ENCODE measurements at places on chromosomes 12 and 14. TPM values are rescaled to one million over a fixed set of nuclear protein-coding genes. Genes with fewer than 3 reads are reported as not detected.

CCT2 gene
- 86.5 TPM for total RNA-seq

CD27 gene
- total RNA-seq = 3.8 TPM

RILPL1 gene
- total RNA-seq = 13.4 TPM

CCDC85C gene
- total RNA-seq = 41.3 TPM

NGB gene
- not detected for total RNA-seq

GYS2 gene
- total RNA-seq = not detected

AMN gene
- 204 TPM for total RNA-seq

RHEBL1 gene
- total RNA-seq = 0.29 TPM

DNAH10 gene
- 0.23 TPM for total RNA-seq

COPZ1 gene
- 138 TPM for total RNA-seq

DNA sequence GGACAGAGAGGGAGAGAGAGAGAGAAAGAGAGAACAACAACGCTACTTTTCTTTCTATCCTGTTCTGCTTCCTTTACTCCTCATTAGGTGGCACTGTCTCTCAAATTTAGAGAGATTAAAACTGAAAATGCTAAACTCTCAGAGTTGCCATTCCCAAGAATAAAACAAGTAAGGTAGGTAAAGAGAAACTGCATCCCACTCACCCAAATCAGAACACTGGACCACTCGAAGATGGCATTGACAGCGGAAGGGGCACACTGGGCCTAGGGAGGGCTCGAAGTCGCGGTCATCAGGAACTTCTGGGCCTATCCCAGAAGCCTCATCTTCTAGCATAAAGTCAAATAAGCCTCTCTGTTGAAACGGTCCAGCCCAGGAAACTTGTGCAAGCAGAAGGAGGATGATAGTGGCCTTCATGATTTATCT, 4.5 kb downstream of the DCN start:
- no peak for DNase-seq

DNA sequence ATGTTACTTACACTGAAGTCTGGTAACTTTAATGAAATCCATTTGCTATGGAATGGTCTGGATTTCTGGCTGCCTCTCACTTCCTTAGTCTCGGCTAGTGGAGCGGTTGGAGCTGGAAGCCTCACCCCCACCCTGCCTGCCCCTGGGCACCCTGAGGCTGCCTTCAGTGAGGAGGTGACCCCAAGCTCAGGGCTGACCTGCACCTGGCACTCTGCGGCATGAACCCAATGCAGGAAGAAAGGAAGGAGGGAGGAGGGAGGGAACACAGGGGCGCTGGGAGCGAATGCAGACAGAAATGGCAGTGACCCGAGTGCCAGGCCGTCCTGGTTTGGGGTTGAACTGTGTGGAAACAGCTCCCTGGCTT, 353.1 kb downstream of the TMEM121 start:
- no peak for DNase-seq

- DNase-seq = no peak
Measured at GRCh38 chr14:22180045-22180444, 409.0 kb downstream of the DAD1 start.

GRCh38 chr12:70045036-70045435, 198.2 kb upstream of the CNOT2 start:
- no peak for DNase-seq

DNA sequence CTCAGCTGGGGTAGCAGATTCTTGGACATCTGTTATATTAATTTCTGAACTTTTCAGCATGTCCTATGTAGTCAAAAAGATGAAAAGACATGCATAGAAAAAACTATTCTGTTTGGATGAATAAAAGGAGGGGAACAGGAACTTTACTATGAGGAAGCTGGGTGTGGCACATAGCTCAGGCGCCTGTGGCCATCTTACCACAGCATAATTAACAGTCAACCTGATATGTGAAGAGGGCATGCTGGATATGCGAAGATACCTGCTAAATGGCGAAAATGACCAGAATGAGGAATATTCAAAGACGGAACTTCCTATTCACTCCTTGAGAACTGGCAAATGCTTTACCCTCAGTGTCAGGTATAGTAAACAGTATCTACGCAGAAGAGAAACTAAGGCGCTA, 18.4 kb downstream of the SETD3 start:
- DNase-seq = no peak

DNA sequence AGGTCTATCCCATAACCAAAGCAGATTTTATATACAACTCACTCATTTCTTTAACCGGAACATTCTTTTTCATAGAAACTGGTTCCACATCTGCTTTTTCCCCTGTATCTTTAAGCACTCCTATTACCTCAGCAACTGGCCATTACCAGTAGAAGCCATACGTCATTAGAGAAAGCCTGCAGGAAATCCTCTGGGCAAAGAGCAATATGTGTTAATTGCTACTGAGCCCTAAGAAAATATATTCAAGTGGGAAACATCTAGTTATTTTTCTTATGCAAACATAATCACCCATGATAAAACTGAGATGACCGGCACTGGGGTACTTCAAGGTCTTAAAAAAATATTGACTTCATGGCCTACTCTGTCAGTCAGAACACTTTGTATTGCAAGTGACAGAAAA, 28.2 kb upstream of the CPSF6 start:
- DNase-seq = no peak

GRCh38 chr14:105322791-105323556, 8.4 kb downstream of the PACS2 start:
- no peak for DNase-seq

DNA sequence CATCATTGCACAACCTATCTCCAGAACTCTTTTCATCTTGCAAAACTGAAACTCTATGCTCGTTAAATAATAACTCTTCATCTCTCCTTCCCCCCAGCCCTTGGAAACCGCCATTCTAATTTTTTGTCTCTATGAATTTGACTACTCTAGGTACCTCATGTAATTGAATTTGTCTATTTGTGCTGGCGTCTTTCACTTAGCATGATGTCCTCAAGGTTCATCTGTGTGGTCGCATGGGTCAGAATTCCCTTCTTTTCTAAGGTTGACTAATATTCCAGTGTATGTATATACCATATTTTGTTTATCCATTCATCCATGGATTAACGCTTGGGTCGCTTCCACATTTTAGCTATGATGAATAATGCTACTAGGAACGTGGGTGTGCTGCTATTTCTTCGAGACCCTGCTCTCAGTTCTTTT, 80.1 kb downstream of the PLXNC1 start:
- DNase-seq = no peak

DNA sequence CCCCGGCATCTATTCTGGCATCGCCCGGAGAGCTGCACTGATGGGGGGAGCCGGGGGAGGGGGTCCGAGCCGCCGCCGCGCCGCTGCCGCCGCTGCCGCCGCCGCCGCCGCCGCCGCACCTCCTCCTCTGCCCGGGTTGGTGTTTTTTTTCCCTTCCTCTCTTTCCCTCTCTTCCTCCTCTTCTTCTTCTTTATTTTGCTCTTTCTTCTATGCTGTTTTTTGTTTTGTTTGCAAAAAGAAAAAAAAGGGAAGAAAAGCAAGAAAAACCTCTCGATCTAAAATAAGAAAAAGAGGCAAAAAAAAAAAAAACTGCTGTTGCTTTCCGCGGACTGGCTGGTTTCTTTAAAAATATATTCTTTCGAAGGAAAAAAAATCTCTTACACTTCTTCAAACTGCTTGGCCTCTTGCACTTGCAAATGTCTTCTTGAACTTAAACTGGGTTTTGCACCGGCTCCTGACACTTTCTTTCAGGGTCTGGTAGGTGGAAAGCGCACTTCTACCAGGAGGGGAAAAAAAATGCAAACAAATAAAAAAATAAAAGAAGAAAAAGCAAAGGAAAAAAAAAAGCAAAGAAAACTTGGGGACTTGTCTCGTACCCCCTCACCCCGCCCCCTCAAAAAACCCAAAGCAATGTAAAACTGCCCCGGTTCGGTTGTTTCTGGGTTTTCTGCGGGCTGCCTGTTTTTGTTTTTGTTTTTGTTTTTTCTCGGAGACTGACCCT, 616 bp downstream of the BCL11B start:
- no peak for DNase-seq

- DNase-seq = no peak
Measured at GRCh38 chr14:34715127-34715863, 902 bp upstream of the CFL2 start.

DNA sequence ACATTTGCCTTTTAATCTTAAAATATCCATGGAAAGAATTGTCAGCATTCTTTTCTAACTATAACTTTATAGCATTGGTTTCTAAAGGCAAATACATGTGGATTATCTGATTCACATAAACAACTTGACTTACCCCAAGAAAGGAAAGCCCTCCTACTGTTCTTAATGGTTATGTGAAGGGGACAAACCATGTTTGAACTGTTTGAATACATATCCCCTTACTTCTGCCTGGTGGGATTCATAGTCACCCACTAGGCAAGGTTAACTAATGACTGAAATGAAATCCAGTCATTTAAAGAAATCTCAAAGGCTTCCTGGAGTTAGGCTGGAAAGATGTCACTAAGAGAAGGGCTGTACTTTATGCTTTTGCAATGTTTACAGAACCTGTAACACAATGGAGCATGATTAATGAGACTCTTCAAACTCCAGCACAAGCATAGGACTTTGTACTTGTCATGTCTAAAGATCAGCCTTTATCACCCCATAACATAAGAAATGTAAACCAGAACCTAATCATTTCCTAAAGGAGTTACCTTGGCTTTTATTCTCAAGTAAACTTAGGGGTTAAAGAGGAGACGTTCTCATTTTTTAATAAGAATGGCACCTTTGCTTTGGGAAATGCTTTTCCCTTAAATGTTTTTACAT, 10.2 kb upstream of the FLRT2 start:
- no peak for DNase-seq

DNA sequence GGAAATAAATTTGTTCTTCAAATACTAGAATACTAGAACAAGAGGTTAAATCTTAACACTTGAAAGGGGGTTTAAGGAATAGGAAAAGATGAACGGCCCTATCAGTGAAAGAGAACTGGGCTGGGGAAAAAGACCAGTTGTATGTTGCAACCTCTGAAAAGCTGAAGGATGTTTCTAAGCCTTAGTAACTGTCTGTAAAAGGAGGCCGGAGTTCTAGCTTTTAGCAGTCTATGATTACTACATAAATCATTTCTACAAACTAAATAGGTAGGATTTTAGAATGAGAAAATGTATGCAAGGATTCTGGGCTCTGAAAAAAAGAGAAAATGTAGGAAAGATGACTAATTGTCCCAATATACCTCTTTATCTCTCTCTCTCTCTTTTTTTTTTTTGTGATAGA, 4.9 kb downstream of the CERS5 start:
- no peak for DNase-seq

GRCh38 chr14:78605897-78606500, 435.8 kb downstream of the NRXN3 start:
- no peak for DNase-seq

- DNase-seq = no peak
Measured at GRCh38 chr12:104304261-104305009, 896 bp downstream of the EID3 start.

GRCh38 chr12:131260954-131261353, 307.2 kb downstream of the ADGRD1 start:
- no peak for DNase-seq

- no peak for DNase-seq
Measured at GRCh38 chr12:131927110-131928079, 1.7 kb upstream of the PUS1 start.

DNA sequence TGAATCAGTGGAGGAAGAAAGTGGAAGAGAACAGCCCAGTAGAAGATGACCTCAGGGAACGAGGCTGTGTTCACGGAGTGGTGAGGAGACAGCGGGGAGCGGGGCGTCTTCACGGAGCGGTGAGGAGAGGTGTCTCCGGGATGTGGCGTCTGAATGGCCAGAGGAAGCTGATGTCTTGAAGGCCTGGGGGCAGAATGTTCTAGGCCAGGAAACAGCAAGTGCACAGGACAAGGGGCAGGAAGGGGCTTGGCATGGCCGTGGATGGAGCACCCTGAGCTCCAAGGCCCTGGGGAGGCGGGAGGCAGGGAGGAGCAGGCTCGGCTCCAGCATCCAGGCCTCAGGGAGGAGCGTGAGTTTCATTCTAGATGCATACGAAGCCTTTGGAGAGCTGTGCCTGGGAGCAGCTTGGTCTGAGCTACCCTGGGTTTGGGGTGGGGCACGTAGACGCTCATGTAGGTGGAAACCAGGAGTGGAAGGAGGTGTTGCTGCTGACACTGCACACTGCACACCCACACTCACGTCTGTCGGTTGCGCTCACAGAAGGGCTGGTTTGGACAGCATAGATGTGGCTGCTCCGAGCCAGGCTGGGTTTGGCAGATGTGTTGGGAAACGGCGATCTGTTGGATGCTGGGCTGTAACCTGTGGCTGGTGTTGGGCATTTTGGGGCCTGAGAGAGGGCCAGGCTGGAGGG, 131.6 kb downstream of the ADGRD1 start:
- DNase-seq = no peak

DNA sequence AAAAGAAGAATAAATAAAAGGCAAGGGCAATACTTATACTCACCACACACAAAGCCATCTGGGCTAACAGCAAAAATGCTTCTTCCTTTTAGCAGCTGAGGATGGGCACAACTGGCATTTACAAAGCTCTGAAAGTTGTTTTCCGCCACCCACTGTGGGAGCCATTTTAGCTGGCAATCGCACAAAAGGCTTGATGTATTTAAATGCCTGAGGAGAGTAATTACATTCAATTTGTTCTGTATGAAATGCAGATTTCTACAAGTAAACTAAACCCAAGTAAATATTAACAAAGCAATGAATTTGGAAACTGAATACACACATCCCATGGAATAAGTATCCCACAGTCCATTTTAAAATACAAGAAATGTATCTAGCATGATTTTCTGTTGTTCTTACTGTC, 37.5 kb downstream of the LRIG3 start:
- no peak for DNase-seq

DNA sequence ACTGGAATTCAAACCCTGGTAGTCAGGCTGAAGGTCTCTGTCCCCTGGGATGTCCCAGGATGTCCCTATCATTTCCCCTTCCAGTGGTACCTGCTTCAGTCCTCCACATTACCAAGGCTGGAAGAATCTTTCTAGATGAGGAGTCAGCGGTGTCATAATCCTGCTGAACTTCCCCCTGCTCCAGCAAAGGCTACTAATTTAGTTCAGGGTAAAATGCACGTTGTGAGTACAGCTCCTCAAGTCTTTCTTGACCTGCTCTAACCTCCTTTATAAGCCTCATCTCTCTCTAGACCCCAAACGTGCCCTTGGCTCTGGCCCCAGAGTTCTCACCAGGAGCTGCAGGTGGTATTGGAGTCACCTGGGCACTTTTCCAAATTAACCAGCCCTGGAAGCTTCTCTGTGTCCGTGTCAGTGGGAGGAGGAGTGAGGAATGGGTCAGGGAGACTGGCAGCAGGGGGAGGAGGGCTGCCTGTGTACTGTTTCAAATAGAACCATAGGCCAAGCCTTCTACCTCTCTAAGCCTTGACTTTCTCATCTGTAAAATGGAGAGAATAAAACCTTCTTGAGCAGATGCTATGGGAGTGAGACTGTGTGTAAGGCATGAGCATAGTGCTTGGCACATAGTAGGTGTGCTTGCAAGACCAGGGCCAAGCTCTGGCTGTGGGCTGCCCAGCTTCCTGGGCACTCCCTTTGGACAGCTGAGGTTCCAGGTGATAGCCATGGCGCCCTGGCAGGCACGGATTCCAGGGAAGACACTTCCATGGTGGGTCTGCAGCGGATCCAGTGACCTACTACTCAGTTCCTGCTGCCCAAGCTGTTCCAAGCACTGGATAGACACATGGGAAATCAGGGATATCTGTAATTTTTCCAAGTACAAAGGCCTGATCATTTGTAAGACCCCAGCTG, 24.5 kb downstream of the ASB2 start:
- DNase-seq = no peak
